ENCODE measurements at places on chromosomes 12 and 14.
A peak's percentile ranks its signal among the peaks of the same experiment; 100 is the strongest.

DNA sequence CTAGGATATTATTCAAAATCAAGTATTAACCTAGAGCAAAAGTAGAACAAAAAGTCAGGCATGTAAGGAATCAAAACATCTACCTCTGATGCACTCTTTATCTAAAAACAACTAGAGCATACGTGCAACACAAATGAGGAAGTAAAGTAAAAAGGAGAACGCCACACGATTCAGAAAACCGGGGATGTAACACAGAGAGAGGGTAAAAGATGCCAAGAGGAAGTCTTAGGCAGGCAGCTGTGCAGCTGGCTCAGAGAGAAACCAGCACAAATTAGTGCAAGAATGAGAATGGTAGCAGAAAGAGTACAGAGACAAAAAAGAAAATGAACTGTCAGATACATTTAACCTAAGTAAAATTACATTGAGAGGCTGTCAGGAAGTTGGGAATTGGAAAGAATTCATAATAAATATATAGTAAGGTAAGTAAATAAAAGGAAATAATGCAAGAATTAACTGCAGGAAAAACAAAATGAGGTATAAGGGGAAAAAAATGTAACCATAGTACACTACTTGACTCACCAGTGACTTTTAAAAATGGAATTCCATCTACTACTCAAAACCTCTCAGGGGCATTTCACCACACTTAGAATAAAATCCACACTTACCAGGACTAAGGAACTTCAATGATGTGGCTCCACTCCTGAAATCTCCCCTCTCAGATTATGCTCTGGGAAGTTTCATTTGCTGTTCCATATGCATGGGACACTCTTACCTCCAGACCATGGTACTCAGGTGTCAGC is 17.1 kb downstream of the BCAT1 start:
- peak; percentile 48 for DNase-seq

DNA sequence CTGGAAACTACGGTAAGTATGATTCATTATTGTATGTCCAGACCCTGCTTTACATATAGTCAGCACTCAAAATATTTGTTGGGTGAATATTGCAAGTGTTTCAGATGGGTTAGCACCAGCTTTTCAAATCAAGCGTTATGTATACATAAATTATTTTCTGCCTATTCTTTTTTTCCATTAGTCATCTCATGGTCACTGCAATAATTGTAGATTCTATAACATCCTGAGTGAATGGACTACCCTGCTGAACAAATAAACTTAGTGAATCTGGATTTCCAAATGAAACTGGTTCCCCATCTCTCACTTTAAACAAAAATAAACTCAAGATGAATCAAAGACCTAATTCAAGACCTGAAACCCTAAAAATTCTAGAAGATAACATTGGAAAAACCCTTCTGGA is 152.3 kb downstream of the DIO2 start:
- DNase-seq, result no peak

GRCh38 chr12:118103601-118104382 is at the start of gene VSIG10:
TSS of gene VSIG10 (minus strand) at chr12:118104011. CDS start at chr12:118103671, 340 bp downstream.
- DNase-seq, result peak; percentile 17

- no peak for DNase-seq
Observed at GRCh38 chr12:49068879-49069506, 786 bp downstream of the RHEBL1 start.

DNA sequence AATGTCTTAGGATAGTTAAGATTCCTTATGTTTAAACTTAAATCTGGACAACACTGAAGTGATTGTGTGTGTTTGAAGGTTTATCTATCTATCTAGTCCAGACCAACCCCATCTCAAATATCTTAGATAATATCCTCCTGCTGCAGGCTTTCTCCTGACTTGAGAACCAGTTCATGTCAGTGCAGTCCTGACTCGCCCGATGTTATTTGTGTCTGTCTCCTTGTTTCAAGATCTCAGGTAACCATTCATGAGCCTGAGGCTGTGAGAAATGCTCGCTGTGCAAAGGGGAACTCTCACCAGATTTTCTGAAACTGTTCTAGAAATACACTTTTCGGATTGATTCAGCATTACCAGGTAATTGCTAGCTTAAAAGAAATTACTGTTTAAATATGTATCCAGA is 356.2 kb downstream of the SNAPC1 start:
- no peak for DNase-seq

DNA sequence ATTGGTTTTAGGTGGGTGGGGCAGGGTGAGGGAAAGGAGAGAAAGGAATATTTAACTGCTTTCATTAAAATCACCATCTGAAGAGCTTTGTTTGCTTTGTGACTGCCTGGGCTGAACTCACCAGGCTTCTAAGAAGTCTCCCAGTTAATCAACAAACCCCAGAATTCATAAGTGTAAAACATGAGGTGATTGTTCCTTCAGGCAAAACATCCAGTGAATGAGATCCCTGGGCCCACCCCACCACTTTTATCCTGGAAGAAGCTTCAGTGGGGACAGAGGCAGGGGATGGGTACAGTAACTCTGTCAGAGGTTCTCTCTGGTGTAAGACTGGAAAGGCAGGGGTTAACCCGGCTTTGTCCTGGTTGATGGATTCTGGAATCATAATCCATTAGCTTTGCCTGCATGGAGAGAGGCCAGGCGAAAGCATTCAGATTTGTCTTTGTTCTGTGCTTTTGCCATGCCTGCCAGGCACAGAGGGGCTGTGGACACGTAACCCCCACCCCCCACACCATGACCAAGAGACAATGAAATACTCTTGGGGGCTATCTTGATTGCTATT is 16.7 kb downstream of the PDE1B start:
- DNase-seq, result no peak

GRCh38 chr12:56377310-56377988 is 14.8 kb upstream of the APOF start:
- peak; percentile 25 for DNase-seq

- no peak for DNase-seq
Observed at GRCh38 chr14:104784846-104785707, 10.5 kb downstream of the AKT1 start.

GRCh38 chr12:105935981-105936380 is 202.8 kb downstream of the NUAK1 start:
- no peak for DNase-seq

- peak; percentile 75 for DNase-seq
Observed at GRCh38 chr14:72024043-72024407, 91.8 kb downstream of the RGS6 start.

- no peak for DNase-seq
Observed at GRCh38 chr12:3083241-3083920, 6.2 kb downstream of the TSPAN9 start.

DNA sequence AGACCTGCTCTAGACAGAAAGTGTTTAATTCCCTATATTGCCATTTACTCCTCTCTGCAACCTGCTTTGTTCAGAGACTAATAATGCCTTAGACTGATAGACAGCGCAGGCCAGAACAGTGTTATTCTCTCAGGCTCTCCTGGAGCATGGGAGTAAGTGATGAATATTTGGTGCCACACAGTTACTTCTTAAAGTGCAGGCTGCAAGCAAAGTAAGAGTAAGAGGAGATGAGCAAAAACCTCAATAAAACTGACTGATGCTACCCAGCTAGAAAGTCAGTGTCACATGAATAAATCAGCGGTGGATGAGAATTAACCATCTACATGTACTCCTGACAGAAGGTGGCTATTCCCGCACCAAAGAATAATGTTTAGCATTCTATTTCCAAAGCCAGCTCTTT is 9.9 kb downstream of the TRIM9 start:
- no peak for DNase-seq

DNA sequence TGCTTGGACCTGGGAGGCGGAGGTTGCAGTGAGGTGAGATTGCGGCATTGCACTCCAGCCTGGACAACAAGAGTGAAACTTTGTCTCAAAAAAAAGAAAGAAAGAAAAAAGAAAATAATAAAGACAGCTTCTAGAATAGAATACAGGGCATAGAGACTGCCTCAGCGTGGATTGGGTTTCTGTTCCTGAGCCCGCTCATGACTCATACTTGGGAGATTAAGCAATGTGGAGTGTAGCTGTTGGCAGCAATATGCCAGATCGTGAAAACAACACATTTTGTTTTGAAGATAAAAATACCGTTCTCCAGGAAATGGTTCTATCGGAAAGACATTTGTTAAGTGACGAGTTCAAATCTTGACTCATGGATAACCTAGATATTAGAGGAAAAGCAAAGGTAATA is 67.2 kb downstream of the GLT1D1 start:
- DNase-seq, result no peak

Measured in activated CD4-positive, alpha-beta T cell treated with anti-CD3 and anti-CD28 coated beads, Interleukin-10, Interleukin-2, amounts not matched to agents 100 ng/mL and 50 ng/mL, durations not matched to agents 16 hours and 8 hours (primary cell).